ENCODE measurements at places on chromosomes 2 and 18. TPM values are rescaled to one million over a fixed set of nuclear protein-coding genes. Genes with fewer than 3 reads are reported as not detected.

The NAT8 gene
- not detected for total RNA-seq

The GRB14 gene
- total RNA-seq, result 2.7 TPM

The REG1A gene
- not detected for total RNA-seq

The LDLRAD4 gene
- total RNA-seq, result 7.2 TPM

The NLRC4 gene
- total RNA-seq, result not detected
